ENCODE measurements at places on chromosomes 12 and 14.
A peak's percentile ranks its signal among the peaks of the same experiment; 100 is the strongest.

GRCh38 chr12:71746974-71747611 is 7.6 kb upstream of the RAB21 start:
- DNase-seq: peak; percentile 68

DNA sequence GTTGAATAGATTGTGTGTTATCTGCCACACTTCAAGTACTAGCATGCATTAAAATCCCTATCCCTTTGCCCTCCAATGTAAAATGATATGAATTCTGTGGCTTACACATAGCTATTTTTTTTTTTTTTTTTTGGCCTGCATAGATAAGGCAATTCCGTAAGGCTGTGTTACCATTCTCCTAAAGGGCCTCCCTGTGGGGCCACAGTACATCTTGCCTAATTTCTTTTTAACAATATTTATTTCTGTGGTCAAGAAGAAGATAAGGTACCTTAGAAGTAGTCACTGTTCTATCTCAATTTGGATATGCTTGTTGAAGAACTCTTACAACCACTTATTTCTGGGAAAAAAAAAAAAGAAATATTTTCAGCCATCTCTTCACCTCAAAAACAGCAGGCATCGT is 19.8 kb downstream of the FLRT2 start:
- DNase-seq: no peak

- DNase-seq: no peak
Observed at GRCh38 chr14:67856827-67857226, 37.2 kb downstream of the RAD51B start.

DNA sequence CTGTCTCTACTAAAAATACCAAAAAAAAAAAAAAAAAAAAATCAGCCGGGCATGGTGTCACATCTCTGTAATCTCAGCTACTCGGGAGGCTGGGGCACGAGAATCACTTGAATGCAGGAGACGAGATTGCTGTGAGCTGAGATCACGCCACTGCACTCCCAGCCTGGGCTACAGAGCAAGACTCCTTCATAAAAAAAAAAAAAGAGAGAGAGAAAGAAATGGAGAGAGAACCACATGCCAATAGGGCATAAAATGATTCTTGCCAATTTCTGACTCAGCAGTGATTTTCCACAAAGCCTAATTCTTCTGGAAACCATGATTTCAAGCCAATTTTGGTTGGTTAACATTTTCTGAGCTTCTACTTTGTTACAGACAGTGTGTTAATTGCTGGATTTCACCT is 250.4 kb upstream of the SEL1L start:
- no peak for DNase-seq

- no peak for DNase-seq
Observed at GRCh38 chr12:122659579-122659978, 43.6 kb downstream of the HCAR2 start.

GRCh38 chr14:99571303-99571986 is 32.6 kb downstream of the CCDC85C start:
- DNase-seq: no peak

DNA sequence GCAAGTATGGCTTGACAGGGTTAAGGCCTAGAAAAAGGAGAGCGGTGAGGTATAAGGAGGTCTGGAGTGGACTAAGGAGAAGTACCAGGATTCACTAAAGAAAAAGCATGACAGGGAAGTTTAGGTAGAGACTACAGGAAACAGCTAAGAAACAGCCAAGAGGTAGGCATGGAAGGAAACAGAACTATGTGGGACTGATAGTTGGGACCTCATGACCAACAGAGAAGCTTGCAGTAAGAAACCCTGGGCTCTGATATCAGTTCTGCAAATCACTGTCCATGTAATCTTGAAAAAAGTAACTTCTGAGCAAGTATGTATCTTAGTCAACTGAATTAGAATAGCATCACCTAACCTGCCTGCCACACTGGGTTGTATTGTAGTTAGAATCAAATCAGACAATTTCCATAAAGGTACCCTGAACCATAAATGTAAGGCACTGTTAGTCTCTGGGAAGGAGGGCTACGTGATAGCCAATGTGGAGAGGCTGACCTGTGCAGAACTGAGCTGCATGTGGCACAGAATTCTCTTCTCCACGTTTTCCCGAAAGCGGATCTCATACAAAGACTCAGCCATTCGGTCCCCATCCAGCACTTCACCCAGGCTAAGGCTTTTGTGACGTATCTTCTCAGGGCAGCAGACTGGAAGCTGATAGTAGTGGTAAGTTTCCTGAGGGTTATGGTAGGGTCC is 912 bp downstream of the TM9SF1 start:
- no peak for DNase-seq

GRCh38 chr12:19639781-19640415 is 200.6 kb downstream of the AEBP2 start:
- DNase-seq: no peak

GRCh38 chr14:65103150-65103760 is 938 bp upstream of the MAX start:
- DNase-seq: peak; percentile 78

GRCh38 chr12:64675795-64676194 is 65.5 kb downstream of the RASSF3 start:
- DNase-seq: peak; percentile 52

All from SW480 (cell line).